ENCODE measurements at places on chromosomes 11 and 22. TPM values are rescaled to one million over a fixed set of nuclear protein-coding genes. Genes with fewer than 3 reads are reported as not detected.

- no peak overlapping the region for H3K4me3 ChIP-seq
- H3K36me3 ChIP-seq, result no peaks in the 10 kb centered on the region
- DNase-seq, result no peak
- H3K27me3 ChIP-seq, result peaks cover 5% of the 10 kb centered on the region
- no peak overlapping the region for H3K27ac ChIP-seq
Observed at GRCh38 chr11:6844356-6844755, 1.1 kb upstream of the OR10A5 start.

The POU2AF2 gene
- not detected for total RNA-seq

DNA sequence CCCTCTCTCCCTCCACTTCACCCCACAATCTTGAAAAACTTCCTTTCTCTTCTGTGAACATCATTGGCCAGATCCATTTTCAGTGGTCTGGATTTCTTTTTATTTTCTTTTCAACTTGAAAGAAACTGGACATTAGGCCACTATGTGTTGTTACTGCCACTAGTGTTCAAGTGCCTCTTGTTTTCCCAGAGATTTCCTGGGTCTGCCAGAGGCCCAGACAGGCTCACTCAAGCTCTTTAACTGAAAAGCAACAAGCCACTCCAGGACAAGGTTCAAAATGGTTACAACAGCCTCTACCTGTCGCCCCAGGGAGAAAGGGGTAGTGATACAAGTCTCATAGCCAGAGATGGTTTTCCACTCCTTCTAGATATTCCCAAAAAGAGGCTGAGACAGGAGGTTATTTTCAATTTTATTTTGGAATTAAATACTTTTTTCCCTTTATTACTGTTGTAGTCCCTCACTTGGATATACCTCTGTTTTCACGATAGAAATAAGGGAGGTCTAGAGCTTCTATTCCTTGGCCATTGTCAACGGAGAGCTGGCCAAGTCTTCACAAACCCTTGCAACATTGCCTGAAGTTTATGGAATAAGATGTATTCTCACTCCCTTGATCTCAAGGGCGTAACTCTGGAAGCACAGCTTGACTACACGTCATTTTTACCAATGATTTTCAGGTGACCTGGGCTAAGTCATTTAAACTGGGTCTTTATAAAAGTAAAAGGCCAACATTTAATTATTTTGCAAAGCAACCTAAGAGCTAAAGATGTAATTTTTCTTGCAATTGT is 92.3 kb downstream of the CD44 start:
- H3K27ac ChIP-seq, result no peak overlapping the region
- no peak for DNase-seq
- H3K36me3 ChIP-seq, result peaks cover 92% of the 10 kb centered on the region

The OR51B4 gene
- total RNA-seq, result not detected

The PGR gene
- not detected for total RNA-seq

GRCh38 chr11:18485913-18486528 is 30.4 kb downstream of the LDHAL6A start:
- no peak overlapping the region for H3K4me3 ChIP-seq
- peaks cover 6% of the 10 kb centered on the region for H3K4me1 ChIP-seq
- H3K36me3 ChIP-seq, result peaks cover 39% of the 10 kb centered on the region
- DNase-seq, result no peak
- no peaks in the 10 kb centered on the region for H3K27me3 ChIP-seq

The CHCHD10 gene
- total RNA-seq, result 224 TPM

- H3K4me3 ChIP-seq, result no peak overlapping the region
- no peaks in the 10 kb centered on the region for H3K36me3 ChIP-seq
- DNase-seq, result no peak
- no peaks in the 10 kb centered on the region for H3K4me1 ChIP-seq
Observed at GRCh38 chr11:116180806-116181600, 591.8 kb downstream of the BUD13 start.

The ANKK1 gene
- 0.14 TPM for total RNA-seq

DNA sequence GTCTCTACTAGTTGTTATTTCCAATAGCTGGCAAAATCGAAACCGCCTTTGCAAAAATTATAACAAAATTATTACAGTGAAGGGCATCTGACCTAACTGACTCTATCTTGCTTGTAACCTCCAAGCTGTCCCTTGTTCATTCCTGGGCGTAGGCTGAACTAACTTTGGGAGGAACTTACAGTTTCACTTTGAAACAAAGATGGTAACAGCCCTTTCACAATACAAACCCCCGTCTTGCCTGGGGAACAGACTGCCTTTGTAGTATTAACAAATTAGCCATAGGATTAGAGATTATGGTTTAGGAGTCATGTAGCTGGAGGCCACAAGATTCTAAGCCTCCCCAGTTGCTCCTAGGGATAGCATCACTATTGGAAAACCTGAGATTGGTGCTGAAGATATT is 131.6 kb upstream of the HSD17B12 start:
- no peak overlapping the region for H3K27ac ChIP-seq
- DNase-seq, result no peak
- H3K27me3 ChIP-seq, result peaks cover 80% of the 10 kb centered on the region
- H3K4me3 ChIP-seq, result no peak overlapping the region
- no peaks in the 10 kb centered on the region for H3K4me1 ChIP-seq

The HOATZ gene
- total RNA-seq, result not detected

DNA sequence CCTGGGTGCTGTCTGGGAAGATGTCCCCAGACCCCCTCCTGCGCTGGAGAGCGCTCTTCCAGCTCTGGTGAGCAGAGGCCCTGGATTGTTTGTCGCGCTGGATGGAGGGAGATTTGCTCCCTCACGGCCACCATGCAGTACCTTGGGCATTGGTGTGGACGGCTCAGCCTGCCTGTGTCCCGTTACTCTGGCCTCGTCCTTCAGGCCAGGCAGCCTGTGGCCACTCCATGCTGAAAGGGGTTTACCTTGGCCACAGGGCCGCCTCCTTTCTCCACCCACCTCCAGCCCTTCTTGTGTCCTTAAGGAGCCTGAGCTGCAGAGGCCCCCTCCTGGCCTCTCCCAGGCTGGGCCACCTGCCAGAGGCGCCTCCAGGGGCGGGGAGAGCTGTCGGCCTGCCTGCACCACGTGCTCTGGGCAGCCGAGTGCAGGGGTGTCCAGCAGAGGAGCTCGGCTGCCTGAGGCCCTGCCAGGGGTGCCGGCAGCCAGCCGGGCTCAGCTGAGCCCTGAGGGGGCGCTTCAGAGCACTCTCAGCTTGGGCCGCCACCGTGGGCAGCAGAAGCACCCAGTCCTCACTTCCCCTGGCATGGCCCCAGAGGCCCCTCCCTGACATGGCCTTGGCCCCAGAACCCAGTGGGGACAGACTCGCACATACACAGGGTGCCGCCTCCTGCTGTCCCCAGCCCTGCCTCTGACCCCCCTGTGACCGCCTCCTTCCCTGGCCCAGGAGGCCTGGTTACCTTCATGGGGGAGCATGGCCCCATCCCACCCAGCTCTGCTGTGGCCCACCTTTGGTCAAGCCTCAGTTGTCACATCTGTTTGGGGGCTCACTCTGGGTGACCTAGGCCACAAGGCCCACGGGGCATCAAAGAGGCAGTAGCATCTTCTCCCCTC is 3.4 kb downstream of the CCND1 start:
- H3K4me3 ChIP-seq, result peak overlapping the region; percentile 29
- no peak for DNase-seq
- no peaks in the 10 kb centered on the region for H3K36me3 ChIP-seq
- H3K27ac ChIP-seq, result no peak overlapping the region
- peaks cover 5% of the 10 kb centered on the region for H3K4me1 ChIP-seq

DNA sequence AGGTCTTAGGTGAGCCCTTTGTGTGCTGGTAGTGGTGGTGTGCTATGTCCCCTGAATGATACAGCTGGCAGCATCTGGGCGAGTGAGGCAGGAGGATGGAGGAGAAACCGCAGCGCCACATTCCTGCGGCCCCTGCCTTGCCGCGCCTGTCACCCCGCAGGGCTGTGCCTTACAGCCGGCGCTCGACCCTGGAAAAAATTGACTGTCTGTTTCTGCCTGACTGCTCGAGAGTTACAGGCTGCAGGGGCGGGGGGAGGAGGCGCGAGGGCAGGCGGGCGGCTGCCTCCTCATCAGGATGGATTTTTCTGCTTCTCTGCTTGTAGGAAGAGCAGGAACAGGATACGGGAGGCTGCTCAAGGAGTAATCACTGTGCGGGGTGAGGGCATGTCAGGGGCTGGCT is 443.4 kb downstream of the MIAT start:
- no peak for DNase-seq
- H3K4me1 ChIP-seq, result no peaks in the 10 kb centered on the region
- no peaks in the 10 kb centered on the region for H3K36me3 ChIP-seq
- H3K27ac ChIP-seq, result no peak overlapping the region

DNA sequence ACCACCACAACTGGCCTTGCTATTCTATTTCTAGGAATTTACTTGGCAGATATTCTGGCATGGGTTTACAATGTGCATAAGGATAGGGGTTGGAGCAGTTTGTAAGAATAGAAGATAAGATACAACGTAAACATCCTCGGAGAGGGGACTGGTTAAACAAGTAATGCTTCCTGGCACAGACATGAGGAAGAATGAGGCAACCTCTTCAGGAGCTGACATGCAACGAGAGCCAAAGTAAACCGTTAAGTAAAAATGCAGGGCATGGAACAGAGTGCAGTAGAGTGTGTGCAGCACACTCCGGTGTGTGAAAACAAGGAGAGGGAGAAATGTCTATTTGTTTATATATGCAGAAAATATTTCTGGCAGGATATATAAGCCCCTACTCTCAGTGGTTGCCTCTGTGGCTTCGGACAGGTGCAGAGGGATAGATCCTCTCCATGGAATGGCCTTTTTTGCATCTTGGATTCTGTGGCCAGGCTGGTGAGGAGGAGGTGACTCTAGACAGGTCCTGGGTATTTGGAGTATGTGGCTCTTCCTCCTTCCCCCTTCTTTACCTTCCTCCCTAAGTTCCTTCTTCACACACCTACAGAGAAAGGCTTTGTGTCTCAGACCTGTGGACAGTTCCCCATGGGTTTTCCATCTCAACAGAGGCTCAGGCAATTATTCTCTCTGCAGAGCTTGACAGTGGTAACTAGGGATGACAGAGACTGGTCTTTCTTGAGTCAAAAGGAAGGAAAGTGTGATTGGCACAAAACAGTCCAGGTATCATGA is 2.5 kb downstream of the RAB36 start:
- H3K36me3 ChIP-seq, result no peaks in the 10 kb centered on the region
- H3K4me3 ChIP-seq, result no peak overlapping the region
- no peaks in the 10 kb centered on the region for H3K27me3 ChIP-seq
- H3K4me1 ChIP-seq, result peaks cover 17% of the 10 kb centered on the region

GRCh38 chr22:50178871-50179869 is 6.5 kb upstream of the TRABD start:
- no peaks in the 10 kb centered on the region for H3K36me3 ChIP-seq
- no peak for DNase-seq
- H3K4me3 ChIP-seq, result no peak overlapping the region
- H3K4me1 ChIP-seq, result no peaks in the 10 kb centered on the region

- H3K36me3 ChIP-seq, result no peaks in the 10 kb centered on the region
- H3K4me3 ChIP-seq, result peak overlapping the region; percentile 40
Observed at GRCh38 chr22:35230839-35231584, 26.3 kb upstream of the HMGXB4 start.

The BBOX1 gene
- total RNA-seq, result not detected

- H3K27ac ChIP-seq, result no peak overlapping the region
- H3K27me3 ChIP-seq, result peaks cover 3% of the 10 kb centered on the region
- no peaks in the 10 kb centered on the region for H3K36me3 ChIP-seq
- no peak for DNase-seq
- H3K4me3 ChIP-seq, result no peak overlapping the region
Observed at GRCh38 chr22:39655831-39656230, 85.3 kb downstream of the CACNA1I start.

The TMA7B gene
- total RNA-seq, result 1.3 TPM

GRCh38 chr11:126329644-126330211 is 25.8 kb upstream of the ST3GAL4 start:
- H3K4me1 ChIP-seq, result peaks cover 13% of the 10 kb centered on the region
- DNase-seq, result no peak
- H3K4me3 ChIP-seq, result no peak overlapping the region
- no peak overlapping the region for H3K27ac ChIP-seq
